ENCODE measurements at places on chromosomes 7 and 10. TPM values are rescaled to one million over a fixed set of nuclear protein-coding genes. Genes with fewer than 3 reads are reported as not detected.

DNA sequence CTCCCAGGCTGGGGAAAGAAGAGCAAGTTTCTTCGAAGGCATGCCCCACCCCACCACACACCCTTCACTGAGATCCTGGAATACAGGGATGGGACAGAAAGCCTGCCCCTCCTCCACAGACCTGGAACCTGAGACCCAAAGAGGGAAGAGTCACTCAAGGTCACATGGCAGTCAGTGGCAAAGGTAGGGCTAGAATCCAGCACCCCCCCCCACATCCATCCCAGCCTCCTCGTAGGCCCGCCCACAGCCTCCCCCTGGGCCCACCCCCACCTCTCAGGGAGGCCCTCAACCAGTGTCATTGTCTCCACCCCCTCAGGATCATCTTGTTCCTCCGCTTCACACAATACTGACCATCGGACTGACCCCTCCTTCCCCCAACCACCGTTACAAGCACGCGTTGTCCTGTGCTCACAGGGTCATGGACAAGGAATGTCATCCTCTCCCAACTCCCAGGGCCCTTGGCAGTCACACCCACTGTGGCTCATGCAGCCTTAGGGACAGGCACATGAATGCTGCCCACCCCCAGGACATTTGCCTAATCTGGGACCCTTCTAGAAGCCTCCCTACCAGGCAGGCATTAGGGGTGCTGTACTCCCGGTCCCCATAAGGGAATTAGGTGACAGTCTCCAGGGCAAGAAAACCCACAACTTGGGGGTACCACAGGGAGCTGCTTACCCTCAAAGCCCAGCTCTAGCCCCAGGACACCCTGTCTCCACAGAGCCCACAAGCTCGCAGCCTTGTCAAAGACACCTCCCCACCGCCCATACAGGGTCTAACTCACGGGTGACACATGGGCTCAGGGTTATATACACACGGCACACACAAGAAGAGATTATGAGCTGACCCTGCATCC lies 1.4 kb downstream of the KCNH2 start:
- DNase-seq: no peak

DNA sequence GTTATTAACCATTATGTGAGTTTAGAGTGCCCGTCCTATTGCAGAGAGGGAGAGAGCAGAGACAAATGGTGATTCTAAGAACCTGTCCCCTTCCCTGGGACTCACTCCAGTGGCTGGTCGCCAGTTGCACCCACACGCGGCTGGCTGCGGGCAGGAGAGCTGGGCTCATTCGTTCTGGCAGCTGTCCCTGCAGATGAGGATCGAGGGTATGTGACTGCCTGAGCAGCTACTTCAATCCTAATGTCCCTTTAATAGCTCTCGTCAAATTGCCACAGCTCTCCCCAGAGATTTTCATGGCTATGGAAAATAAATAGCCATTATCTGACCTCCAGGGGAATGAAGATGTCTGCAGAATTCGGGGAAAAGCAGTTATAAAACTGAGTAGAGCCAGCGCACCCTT lies 41.6 kb downstream of the RBM28 start:
- DNase-seq: no peak

- DNase-seq: peak; percentile 42
These were observed 46.2 kb downstream of the MINDY4 start for GRCh38 chr7:30817371-30817767.

GRCh38 chr7:2009541-2010001 lies 223.2 kb downstream of the MAD1L1 start:
- no peak for DNase-seq

DNA sequence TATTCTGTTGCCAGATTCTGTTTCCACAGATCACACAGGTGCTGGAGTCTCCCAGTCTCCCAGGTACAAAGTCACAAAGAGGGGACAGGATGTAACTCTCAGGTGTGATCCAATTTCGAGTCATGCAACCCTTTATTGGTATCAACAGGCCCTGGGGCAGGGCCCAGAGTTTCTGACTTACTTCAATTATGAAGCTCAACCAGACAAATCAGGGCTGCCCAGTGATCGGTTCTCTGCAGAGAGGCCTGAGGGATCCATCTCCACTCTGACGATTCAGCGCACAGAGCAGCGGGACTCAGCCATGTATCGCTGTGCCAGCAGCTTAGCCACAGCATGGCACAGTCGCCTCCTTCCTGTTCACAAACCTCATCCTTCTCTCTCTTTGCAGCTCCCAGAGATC lies 237.5 kb upstream of the PRSS1 start:
- DNase-seq: no peak

- peak; percentile 83 for DNase-seq
These were observed 3.6 kb downstream of the ZSCAN21 start for GRCh38 chr7:100053215-100053614.

- DNase-seq: peak; percentile 64
These were observed 1.5 kb downstream of the KMT2E start for GRCh38 chr7:105015390-105015965.

GRCh38 chr7:37848297-37848696 lies at the start of gene NME8:
Gene NME8, plus strand, starts transcription at chr7:37848597. Its CDS starts 1,670 bp downstream, at chr7:37850267.
- no peak for DNase-seq

DNA sequence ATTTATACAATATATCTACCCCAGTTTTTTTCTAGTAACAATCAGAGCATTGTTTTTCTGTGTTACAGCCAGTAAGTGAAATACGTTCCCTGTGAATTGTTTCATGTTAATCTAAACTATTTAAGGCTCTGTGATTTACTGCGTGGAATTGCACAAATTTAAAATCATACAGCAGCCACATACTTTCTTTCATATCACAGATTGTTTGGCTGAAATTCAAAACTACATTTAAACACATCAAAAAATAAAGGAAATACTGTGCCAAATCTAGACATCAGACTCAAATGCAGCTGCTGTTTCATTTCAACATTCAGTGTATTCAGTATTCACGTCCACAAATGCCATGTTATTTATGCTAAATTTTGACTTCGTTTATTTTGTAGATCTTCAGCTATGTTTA lies 242.6 kb upstream of the HGF start:
- DNase-seq: no peak

DNA sequence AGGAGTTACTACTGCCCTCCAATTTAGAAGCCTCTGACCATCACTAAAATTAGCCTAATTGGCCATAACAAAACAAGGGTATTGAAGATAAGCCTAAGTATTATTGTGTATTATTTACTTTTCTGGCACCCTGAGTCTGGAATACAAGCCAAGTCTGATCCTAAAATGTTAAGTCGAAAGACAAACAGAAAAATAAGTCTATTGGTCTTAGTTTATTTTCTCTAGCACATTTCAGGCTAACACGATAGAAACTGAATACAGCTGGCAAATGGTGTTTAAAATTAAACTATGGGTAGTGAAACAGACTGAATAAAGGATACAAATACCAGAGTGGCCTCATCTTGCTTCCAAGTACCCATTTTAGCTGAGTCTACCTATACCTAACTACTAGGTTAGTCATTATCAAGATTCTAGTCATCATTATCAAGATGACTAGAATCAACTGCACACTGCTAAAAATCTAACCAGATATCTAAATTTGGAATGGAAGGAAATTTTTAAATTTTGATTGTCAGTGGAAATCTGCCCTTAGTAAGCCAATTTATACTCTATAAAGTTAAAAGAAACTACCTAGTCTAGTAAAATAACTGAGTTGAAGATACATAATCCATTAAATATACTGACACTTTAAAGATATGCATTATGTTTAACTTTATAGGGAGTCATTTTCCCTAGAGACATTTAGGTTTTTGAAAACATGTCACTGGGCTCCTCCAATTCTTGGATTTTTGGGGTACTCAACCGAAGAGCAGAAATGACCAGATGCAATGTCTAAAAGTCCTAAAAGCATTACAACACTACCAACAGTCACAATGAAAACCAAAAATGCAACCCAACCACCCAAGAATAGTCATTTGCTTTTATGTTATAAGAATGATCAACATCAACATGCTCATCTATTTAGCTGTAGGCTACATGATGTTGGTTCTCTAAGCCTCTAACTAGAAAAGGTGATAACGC lies 80.9 kb downstream of the NT5C2 start:
- DNase-seq: no peak

DNA sequence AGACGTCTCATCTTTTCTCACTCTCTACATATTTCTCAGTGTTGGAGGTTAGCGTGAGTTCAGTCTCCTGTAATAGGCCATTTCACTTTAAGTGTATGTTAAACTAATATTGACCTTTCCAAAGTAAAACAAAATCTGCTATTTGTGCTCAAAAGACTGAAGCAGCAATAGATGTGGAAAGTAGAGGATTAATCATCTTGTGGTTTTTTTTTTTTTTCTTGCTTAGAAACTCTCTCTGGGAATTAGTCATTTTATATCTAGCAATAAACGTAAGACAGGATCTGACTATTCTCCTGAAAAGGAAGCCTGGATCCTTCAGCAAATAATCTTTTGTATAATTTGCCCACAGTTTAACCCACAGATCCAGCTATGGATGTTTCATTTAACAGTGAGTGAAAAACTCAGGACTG lies 81.7 kb downstream of the NRP1 start:
- peak; percentile 83 for DNase-seq

- DNase-seq: no peak
These were observed 54.4 kb downstream of the EBF3 start for GRCh38 chr10:129909531-129910256.

- no peak for DNase-seq
These were observed 31.5 kb upstream of the OR9A4 start for GRCh38 chr7:141884539-141885225.

- no peak for DNase-seq
These were observed 57.3 kb downstream of the REEP3 start for GRCh38 chr10:63578501-63578900.

- peak; percentile 40 for DNase-seq
These were observed 59.5 kb downstream of the CCDC3 start for GRCh38 chr10:12941966-12942365.

Gene ASB10
- not detected for total RNA-seq

Gene SKIDA1
- 0.32 TPM for total RNA-seq

Gene CALHM3
- total RNA-seq: under 0.01 TPM

Gene GRM3
- total RNA-seq: not detected

Measured in fibroblast of villous mesenchyme (primary cell).